Progenitor cell of endocrine pancreas (in vitro differentiated cells): ENCODE measurements at places on chromosomes 7 and 10.

DNA sequence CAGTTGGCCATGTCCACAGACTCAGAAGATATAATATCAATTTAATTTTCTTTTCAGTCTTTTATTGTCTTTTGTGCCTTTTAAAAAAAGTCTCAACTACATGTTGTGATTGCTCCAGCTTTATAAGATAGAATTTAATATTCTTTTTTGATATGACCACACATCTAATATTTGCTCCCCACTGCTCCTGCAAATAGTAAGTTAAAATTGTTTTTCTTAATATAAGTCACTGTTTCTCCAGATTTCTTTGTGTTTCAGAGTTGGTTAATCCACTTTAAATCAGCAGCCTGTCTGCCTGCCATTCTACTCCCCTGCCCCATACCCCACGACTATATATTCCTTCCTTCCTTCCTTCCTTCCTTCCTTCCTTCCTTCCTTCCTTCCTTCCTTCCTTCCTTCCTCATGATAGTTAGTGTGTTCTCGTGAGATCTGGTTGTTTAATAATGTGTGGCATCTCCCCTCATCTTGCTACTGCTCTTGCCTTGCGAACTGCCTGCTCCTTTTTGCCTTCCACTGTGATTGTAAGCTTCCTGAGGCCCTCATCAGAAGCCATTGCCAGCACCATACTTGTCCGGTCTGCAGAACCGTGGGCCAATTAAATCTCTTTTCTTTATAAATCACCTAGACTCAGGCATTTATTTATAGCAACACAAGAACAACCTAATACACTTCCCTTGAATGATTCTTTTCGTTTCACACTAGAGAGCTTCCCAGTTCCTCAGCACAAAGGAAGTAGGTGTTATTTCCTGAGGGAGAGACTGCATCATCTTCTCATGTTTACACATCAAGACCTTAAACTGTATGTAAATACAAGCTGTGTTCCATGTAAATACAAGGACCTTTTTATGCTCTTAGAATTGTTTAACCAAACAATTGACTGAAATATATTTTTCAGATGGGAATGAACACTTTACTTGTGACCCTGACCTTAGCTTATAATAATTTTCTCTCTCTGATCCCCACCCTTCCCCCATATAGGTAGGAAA lies 24.5 kb downstream of the TAS2R16 start:
- no peak for DNase-seq

- no peak for DNase-seq
Measured at GRCh38 chr7:93316730-93317129, 84.6 kb downstream of the VPS50 start.

GRCh38 chr10:76051007-76051936 lies 619.8 kb downstream of the LRMDA start:
- DNase-seq = no peak

DNA sequence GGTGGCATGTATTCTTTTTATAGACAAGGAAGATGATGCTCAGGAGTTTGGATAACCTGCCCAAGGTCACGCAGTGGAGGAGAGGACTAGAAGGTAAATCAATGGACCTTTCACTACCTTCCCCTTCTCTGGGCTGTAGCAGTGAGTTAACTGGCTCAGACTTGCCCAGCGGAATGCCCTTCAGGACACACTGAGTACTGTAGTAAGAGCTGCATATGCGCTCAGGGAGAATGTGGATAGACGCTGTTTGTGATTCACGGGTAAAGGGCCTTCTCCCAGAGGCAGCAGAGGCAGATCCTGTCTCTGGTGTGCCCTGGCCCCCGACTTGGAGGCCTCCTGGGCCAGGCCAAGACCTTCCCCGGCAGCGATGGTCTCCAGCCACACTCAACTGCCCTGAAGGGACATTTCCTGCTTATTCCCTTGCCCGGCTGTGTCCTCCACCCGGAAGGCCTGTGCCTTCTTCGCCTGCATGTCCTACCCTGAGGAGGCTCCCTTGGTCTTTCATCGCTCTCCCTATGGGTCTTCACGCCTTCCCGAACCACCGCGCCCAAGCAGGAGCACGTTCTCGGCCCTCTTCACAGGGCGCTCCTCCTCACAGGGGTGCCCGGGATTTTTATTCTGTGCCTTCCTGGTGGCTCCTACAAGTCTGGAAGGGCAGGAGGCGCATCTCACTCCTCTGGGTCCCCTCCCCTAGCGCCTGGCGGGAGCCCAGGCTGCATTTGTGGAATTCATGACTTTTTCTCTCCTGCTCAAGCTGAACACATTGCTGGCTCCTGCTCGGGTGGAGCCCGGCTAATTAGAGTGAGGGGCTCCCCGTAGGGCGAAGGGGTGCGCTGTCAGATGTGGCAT lies 1.8 kb upstream of the IKZF1 start:
- DNase-seq = no peak

DNA sequence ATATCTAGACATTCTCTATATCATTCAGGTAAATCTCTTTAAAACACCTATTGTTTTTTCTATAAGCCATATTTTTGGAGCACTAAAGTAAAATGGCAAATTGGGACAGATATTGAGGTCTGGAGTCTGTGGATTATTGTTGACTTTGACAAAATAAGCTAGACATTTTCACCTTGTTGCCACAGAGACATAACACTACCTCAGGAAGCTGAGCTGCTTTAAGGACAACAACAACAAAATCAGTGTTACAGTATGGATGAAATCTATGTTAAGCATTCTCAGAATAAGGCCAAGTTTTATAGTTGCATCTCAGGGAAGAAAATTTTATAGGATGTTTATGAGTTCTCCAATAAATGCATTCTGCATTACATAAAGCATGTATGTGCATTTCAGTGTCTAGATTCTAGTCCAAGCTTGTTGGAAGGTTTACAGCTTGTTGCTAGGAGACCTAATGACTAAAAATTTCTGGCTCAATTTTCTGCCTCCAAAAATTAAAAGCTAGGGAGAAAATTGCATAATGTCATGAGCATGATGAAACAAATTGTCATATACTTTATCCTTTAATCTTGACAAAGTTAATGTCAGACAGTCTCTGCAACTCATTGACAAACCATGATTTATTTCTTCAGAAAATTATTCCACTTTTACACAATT lies 18.3 kb downstream of the LIPM start:
- no peak for DNase-seq

DNA sequence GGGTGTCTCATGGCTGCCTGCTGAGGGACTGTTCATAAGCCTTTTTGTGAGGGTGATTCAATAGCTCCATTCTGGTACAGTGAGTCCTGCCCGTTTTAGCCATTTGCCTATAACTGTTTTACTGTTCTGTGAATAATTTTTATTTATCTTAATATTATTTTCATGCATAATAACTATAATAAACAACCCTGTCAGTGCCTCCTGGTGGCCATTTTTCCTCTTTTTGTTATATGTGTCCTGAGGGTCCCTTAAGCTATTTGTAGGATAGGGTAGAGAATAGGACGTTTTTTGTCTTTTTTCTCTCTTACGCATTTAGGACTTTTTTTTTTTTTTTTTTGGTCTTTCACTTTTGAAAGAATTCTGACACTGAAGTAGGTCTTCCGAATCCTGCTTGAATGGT lies 2.9 kb downstream of the C1QL3 start:
- no peak for DNase-seq

- DNase-seq = no peak
Measured at GRCh38 chr7:92641921-92642511, 51.8 kb upstream of the FAM133B start.

DNA sequence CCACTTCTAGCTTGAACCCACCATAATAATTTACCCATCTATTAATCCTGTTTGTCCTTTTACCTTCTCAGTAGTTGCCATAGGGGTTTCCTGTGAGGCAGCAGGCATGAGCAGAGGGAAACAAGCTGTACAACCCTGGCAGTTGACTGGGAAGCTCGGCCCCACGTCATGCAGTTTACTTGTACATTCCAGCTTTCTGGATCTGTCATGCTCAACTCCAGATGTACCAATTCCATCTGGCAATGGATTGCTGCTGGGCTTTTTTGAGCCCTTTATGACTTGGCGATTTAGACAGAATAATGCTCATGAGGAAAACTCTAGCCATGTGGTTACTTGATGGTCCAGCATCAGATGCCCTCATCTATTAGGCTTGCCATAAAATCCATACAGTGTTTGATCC lies 112.5 kb downstream of the GNAI1 start:
- no peak for DNase-seq

DNA sequence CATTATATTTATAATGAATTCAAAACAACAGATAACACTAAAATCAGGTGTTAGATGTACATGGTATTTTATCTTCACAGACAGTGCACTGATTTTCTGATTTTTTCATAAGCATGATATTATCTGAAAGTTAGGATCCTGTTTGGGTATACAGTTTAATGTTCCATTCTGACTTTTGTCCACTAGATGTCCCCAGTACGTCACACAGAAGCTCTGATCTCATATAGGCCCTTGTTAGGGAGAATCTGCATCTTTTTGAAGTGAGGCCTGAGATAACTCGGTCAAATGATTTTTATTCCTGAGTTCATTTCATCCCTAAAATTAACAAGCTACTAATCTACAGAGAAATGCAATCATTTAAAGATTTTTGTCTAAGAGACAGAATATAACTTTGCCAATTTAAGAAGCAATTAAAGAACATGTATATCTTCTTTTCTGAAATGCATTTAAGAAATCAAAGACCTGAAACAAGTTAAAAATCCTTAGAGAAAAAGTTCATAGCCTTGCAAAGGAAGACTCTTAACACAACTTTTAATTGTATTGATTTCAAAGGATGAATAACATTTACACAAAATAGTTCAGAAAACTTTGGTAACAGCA lies 72.0 kb upstream of the TES start:
- no peak for DNase-seq

- DNase-seq = no peak
Measured at GRCh38 chr10:109264004-109264403, 659.3 kb downstream of the XPNPEP1 start.

GRCh38 chr10:78381107-78381506 lies 347.4 kb downstream of the RPS24 start:
- DNase-seq = no peak

DNA sequence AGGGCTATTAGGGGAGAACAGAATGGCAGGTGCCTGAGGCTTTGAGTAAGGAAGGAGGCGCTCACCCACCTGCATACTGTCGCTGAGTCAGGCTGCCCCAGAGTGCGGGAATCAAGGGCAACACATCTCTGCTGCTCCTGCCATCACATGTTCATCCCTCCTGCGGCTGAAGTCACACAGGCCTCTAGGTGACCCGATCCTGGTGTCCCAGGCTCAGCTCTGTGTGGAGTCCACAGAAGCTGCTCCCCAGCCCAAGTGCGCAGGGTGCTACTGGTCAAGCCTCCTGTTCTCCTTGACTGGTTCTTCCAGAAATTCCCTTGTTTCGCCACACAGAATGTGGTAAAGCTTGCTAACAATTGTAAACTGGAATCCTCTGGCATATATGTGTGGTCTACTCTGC lies 96.9 kb upstream of the IL6 start:
- no peak for DNase-seq

DNA sequence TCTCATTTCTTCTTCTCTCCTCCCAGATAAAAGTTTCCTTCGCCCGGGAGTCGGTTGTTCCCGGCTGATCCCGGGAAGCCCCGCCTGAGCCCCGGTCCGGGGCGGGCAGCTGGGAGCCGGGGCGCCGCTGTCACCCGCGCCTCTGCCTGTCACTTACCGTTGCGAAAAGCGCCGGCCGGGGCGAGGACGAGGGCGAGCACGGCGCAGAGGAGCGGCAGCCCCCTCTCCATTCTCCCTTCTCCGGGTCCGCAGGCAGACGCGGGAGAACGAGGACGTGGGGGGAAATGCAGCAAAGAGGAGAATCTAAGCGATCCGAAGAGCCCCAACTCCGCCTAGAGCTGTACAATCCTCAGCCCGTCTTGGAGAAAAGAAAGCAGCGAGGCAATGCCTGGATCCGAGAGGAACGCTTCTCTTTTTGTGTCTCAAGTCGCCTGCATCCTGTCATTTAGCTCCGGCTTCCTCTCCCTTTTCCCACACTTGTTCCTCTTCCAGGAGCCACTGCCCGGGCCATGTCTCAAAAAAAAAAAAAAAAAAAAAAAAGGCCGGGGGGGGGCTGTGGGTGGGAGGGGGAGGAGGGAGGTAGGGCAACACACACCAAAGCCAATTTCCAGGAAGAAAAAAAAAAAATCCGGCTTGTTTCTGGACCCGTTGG lies at the start of gene NRP1:
Gene NRP1 (minus strand): TSS at position 515 of the 652 bp plus-strand sequence. CDS start 285 bp downstream, at position 230.
- DNase-seq = no peak

DNA sequence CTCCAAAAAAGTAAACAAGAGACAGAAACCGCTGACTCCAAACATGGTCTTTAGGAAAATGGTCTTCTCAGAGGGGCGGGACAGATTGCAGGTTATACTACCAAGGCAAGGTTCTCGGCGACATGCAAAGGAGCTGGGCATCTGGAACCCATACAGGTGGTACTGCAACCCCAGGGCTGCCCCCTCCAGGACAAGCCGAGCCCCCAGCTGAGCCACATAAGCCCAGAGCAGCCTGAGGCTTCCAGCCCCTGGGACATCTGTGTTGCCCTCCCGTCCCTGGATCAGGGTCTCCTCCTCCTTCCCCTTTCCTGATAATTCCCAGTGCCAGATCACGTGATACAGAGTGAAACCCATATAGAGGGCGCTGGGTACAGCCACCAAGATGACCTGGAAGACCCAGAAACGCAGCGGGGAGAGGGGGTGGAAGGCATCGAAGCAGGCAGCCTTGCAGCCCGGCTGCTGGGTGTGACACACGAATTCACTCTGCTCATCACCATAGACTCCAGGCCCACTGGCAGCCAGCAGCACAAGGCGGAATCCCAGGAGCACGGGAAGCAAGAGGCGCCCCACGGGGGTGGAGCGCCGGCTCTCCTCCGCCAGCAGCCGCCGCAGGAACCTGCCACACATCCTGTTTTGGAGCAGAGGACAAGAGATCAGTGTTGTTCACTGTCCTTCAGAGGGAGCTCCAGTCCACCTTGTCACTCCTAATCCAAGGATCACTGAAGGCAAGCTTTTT lies at the start of gene GJC3:
Gene GJC3 (minus strand): TSS at position 627 of the 736 bp plus-strand sequence. CDS start 0 bp downstream, at position 627.
- no peak for DNase-seq

DNA sequence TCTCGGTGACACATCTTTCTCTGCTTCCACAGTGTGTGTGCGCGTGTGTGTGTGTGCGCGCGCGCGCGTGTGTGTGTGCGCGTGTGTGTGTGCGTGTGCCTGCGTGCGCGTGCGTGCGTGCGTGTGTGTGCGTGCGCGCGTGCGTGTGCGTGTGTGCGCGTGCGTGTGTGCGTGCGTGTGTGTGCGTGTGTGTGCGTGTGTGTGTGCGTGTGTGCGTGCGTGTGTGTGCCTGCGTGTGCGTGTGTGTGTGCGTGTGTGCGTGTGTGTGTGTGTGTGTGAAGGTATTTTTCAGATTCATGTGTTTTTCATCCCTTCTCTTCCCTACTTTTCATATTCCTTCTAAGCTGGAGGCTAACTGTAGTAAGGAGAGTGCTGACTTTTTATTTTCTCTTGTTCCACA lies 148.4 kb downstream of the CREB5 start:
- no peak for DNase-seq

- DNase-seq = no peak
Measured at GRCh38 chr10:6072215-6072934, 10.2 kb upstream of the IL2RA start.

- DNase-seq = no peak
Measured at GRCh38 chr7:18974803-18975202, 142.6 kb downstream of the TWIST1 start.

DNA sequence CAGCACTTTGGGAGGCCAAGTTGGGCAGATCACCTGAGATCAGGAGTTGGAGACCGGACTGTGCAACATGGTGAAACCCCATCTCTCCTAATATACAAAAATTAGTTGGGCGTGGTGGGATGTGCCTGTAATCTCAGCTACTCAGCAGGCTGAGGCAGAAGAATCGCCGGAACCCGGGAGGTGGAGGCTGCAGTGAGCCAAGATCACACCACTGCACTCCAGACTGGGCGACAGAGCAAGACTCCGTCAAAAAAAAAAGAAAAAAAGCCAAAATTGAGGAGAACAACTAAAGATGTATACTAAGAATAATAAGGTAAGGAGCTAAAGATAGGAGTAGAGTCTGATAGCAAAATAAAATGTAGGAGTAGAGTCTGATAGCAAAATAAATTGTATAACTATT lies 251.0 kb downstream of the KCND2 start:
- no peak for DNase-seq
